ENCODE measurements at places on chromosomes 1 and 21. TPM values are rescaled to one million over a fixed set of nuclear protein-coding genes. Genes with fewer than 3 reads are reported as not detected.

Gene CDA
- 0.61 TPM for total RNA-seq

Gene GNL2
- total RNA-seq, result 41.7 TPM

Gene SERPINC1
- total RNA-seq, result 0.99 TPM

Gene GPA33
- total RNA-seq, result 0.30 TPM

Gene SRP9
- total RNA-seq, result 275 TPM

GRCh38 chr1:117416546-117417125 is 49.4 kb downstream of the MAN1A2 start:
- no peak for DNase-seq

DNA sequence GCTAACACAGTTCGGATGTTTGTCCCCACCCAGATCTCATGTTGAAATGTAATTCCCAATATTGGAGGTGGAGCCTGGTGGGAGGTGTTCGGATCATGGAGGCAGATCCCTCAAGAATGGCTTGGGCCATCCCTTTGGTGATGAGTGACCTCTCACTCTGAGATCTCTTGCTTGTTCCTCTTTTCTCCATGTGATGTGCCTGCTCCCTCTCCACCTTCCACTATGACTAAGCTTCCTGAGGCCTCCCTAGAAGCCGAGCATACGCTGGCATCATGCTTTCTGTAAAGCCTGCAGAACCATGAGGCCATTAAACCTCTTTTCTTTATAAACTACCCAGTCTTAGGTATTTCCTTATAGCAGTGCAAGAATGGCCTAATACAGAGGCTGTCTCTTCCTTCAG is 8.1 kb upstream of the PLA2G5 start:
- no peak for DNase-seq

DNA sequence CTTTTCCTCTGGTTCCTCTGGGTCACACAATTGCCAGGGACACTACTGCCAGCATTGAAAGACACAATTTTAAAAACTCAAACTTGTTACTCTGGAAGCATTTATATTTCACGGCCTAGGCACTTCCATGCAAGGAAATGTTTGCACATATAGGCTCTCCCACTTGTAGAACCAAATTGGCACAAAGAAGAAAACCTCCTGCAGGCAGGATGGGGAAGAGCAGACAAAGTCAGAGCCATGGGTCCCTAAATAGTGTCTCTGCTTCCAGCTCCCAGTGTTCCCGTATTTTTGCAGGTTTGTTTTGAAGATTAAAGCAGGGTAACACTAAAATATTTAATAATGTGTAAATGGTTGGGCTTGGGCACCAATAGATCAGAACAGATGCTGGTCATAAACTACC is 19.0 kb upstream of the ADGRL2 start:
- no peak for DNase-seq

GRCh38 chr1:22452481-22452957 is 868 bp downstream of the ZBTB40 start:
- DNase-seq, result peak; percentile 45

- no peak for DNase-seq
Measured at GRCh38 chr1:94668528-94668927, 127.0 kb upstream of the F3 start.

GRCh38 chr21:19120591-19120990 is 717.0 kb upstream of the TMPRSS15 start:
- no peak for DNase-seq

- peak; percentile 62 for DNase-seq
Measured at GRCh38 chr1:9196129-9197040, 38.2 kb upstream of the H6PD start.

DNA sequence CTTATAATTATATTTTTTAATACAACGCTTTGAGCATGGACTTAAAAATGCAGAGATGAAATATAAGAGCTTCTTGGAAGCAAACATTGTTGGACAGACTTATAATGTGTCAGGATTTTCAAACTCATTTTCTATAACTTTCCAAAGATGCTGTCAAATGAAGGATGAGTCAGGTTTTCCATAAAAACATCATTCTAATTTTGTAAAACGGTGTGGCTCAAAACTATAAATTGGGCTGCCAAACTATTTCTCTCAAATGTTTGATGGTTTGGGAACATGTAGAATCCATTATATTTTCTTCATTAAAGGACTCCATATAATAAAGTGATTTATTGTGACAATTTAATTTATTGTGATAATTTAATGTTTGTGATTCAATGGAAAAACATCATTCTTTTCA is 511.2 kb downstream of the USP25 start:
- no peak for DNase-seq

- DNase-seq, result peak; percentile 61
Measured at GRCh38 chr1:21963477-21964217, 13.2 kb upstream of the CELA3B start.

GRCh38 chr1:119790451-119791198 is 20.6 kb downstream of the REG4 start:
- DNase-seq, result no peak

DNA sequence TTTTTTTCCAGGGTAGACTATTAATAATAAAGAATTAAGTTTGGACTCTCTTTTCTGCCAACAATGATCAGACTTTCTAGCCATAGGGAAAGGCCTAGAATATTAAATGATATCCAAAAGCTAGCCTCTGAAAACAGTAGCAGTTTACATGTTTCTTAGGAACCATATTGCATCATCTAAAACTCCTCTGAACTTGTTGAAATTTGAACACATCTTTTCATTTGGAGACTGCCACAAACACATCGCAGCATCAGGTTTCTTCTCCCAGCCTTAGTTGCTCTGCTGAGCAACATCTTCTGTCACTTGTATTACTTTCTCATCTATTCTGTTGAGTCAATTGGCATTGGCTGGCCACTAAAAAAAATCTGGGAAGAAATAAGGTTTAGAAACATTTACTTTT is 63.2 kb upstream of the GNG4 start:
- DNase-seq, result no peak

GRCh38 chr1:51916587-51917405 is 38.3 kb upstream of the NRDC start:
- no peak for DNase-seq

GRCh38 chr1:223794136-223794880 is 51.4 kb downstream of the TP53BP2 start:
- no peak for DNase-seq

DNA sequence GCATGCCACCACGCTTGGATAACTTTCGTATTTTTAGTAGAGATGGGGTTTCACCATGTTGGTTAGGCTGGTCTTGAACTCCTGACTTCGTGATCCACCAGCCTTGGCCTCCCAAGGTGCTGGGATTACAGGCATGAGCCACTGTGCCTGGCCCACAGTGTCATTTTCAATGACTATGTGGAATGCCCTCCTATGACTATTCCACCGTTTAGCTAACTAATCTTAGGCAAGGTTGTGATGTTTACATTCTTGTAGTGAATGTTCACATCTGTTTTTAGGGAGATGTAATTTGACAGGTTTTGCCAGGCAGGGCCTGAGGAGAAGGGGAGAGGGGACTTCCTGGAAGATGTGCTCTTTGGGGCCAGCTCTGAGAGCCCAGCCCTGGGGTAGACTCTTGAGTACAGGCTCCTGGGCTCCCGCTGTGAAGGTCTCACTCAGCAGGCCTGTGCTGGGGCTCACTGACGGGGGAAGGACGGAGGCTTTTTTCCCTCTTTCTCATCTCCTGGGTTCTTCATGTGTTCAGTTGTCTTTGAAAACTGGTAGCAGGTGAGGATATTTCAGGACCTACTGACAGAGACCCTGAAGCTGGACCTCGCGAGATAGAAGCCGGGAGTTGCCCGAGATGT is 13.2 kb downstream of the COQ8A start:
- DNase-seq, result no peak

GRCh38 chr1:153617663-153618062 is 1.5 kb upstream of the S100A14 start:
- no peak for DNase-seq

DNA sequence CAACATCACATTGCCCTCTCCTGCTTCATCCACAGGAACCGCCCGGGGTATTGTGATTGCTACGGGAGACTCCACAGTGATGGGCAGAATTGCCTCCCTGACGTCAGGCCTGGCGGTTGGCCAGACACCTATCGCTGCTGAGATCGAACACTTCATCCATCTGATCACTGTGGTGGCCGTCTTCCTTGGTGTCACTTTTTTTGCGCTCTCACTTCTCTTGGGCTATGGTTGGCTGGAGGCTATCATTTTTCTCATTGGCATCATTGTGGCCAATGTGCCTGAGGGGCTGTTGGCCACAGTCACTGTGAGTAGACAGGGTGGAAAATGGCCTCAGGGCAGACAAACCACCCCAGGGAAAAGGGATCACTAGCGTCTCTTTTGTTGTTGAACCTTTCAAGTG is 12.7 kb downstream of the ATP1A4 start:
- no peak for DNase-seq

DNA sequence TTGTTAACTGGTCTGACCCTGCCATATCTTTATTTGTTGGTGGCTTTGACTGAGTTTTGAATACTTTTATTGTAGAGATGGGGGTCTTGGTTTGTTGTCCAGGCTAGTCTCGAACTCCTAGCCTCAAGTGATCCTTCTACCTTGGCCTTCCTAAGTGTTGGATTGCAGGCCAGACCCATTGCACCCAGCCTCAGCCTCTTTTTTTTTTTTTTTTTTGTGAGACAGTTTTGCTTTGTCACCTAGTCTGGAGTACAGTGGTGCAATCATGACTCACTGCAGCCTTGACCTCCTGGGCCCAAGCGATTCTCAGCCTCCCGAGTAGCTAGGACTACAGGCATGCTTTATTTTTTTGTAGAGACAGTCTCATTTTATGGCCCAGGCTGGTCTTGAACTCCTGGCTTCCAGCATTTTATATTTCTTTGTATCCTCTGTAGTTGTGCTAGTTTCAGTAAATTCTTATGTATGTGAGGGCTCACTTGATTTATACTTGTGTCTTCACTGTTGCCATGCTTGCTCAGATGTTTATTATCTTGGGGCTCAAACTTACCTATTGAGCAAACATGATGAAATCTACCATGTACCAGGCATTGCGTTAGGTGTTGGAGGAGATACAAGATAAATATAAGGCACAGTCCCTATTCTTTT is 24.1 kb downstream of the THRAP3 start:
- no peak for DNase-seq

Data from spinal cord (tissue), 10 donors.